GM12891 (cell line): ENCODE measurements at places on chromosomes 6 and 20.

DNA sequence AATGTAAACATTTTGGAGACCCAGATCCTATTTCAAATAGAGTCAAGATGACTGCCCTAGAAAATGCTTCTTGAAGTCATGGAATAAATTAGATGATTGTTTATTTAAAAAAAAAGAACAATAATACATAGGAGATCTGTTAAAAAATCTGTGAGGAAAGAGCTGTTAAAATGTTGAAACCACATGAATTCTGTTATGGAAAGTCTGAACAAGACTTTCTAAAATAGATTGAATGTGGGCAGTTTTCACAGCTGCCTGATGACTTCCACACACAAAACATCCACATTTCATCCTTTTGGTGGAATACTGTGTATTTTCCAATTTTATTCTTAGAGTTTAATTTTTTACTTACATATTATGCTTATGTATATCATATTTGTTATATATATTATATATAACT is 186.1 kb downstream of the LAMA2 start:
- DNase-seq: no peak

DNA sequence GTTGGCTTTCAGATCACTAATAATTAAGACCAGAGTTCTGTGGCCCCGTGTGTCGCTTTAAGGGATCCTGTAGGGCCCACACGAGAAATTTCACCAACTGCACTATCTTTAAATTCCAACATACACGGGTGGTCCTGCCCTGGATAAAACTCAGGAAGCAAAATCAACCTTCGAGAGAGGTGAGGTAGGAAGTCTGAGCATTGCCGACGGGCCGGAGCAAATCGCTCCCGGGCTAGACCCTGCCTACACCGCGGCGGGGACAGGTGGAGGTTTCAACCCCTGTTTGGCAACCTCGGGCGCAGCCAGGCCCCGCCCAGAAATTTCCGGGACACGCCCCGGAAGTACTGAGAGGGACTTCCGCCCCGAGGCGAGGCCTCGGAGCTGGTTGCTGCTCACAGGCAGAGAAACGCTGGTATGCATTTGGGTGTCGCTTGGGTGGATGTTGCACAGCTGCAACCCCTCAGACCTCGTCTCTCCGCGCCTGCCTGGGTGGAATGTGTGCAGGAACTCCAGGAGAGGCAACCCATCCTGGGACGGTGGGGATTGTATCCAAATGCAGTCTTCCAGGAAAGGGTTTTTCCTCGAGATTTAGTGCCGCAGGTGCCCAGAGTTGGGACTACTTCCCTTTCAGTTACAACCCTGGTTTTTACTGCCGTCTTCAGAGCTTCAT is 19.9 kb downstream of the ZKSCAN8 start:
- DNase-seq: peak; percentile 65

DNA sequence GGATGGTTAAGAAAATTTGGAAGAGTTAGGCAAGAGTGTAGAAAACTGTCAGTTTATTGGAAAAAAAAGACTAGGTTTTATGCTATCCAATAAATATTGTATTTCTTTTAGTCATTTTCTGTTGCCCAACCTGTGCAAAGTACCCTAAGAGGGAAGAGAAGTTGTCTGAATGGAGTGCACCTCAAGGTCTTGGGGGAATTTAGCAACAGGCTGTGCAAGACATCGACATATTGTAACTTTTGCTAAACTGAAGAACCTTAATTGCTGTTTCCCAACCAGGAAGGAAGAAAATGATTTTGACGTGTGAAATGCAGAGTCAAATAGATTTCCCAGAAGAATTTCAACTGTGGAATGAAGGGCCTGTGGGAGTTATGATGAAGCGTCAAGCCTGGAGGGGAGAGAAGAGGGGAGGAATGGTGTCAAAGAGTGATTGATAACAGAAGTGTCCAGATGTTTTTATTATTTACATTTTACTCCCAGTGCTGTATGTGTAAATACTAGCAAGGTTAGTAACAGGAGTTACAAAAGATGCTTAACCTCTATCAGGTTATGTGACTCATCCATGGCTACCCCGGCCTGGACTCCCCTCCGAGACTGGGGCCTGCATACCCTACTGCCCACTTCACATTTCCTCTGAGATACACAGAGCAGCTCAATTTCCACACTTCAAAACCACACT is 246.8 kb downstream of the MYLK4 start:
- DNase-seq: no peak

GRCh38 chr6:50851049-50851845 is 32.6 kb downstream of the TFAP2B start:
- no peak for DNase-seq

GRCh38 chr6:108285381-108285780 is 9.5 kb upstream of the AFG1L start:
- DNase-seq: no peak

DNA sequence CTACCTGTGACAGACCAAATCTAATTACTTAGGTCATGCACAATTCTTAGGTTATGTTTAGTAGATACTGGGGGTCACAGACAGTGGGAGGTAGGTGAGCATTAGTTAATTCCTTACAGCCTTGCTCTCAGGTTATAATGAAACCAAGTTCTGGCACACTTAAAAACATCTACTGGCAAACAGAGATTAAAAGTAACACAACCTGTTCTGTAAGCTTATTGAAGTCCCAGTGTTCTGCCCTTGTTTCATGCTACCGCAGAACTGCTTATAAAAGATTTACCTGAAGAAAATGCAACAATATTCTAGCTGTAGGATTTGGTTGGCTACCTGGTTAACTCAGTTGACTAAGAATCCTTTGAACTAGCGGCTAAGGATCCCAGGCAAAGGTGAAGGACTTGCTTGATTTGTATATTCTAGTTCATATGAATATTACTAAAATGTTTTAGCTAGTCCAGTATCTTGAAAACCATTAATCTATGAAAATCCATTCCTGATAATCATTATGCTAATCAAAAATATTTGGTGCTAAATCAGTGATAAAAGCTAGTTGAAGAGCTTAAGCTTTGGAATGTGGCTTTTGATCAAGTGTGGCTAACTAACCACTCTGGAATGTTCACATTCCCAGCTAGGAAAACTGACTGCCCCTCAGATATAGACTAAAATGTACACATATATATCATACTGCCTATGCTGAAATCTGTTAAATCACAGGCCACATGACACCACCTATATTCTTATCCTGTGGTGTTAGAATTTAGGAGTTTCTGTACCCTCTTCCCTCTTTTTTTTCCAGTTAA is 7.2 kb downstream of the PEX3 start:
- DNase-seq: no peak

- DNase-seq: no peak
These were observed 6.6 kb downstream of the NCOA3 start for GRCh38 chr20:47508278-47508677.

DNA sequence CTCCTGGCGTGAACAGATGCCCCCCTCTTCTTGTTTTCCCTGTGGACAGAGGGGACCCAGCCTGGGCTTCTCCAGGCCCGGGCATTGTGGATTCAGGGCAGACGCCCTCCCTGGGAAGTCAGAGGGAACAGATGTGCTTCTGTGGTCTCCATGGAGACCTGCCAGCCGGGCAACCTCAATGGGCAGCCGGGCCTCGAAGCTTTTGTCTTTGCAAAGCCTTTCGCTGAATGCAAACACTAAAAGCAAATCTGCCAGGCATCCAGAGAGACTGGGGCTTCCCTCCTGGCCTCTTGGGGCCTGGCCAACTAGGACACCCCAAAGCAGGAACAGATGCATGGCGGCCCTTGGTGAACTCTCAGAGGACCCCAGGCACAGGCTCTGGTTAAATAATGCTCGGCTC is 370.0 kb upstream of the SULF2 start:
- no peak for DNase-seq

- no peak for DNase-seq
These were observed 182.9 kb upstream of the CST7 start for GRCh38 chr20:24766143-24766527.

- no peak for DNase-seq
These were observed 13.6 kb downstream of the FGD2 start for GRCh38 chr6:37019065-37019450.

DNA sequence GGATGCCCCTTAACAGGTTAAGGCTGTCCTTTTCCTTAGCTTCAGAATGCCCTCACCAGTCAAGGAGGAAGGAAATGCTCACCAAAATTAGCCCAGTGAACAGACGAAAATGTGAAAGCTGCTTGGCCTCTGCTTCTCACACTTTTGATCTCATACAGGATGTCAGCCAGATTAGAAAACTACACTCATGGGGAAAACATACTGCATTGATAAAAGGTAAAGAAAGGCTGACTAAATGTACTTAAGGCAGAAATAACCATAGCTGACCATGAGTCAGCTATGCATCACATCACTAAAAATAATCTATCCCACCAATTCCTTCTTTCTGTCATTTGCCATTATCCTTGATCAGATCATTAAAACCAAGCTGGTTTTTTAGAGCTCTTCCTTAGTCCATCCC is 198.4 kb upstream of the TENT5A start:
- DNase-seq: no peak

GRCh38 chr6:169866668-169867521 is 115.5 kb downstream of the ERMARD start:
- no peak for DNase-seq

- no peak for DNase-seq
These were observed 24.9 kb downstream of the GTPBP2 start for GRCh38 chr6:43604174-43604573.

- DNase-seq: peak; percentile 21
These were observed 1.5 kb downstream of the FAM210B start for GRCh38 chr20:56360133-56360907.

GRCh38 chr20:63823691-63824311 is 7.3 kb downstream of the ZBTB46 start:
- no peak for DNase-seq

DNA sequence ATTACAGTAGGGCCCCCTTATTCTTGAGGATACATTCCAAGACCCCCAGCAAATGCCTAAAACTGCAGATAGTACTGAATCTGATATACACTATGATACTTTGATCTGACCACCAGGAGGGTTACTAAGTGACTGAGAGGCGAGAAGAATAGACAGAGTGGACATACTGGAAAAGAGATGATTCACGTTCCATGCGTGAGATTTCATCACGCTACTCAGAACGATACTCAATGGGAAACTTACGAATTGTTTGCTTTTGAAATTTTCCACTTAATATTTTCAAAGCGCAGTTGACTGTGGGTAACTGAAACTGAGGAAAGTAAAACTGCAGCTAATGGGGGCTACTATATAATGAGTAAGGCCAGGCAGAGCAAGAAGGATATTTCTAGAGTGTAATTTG is 60.8 kb downstream of the STX11 start:
- DNase-seq: no peak

DNA sequence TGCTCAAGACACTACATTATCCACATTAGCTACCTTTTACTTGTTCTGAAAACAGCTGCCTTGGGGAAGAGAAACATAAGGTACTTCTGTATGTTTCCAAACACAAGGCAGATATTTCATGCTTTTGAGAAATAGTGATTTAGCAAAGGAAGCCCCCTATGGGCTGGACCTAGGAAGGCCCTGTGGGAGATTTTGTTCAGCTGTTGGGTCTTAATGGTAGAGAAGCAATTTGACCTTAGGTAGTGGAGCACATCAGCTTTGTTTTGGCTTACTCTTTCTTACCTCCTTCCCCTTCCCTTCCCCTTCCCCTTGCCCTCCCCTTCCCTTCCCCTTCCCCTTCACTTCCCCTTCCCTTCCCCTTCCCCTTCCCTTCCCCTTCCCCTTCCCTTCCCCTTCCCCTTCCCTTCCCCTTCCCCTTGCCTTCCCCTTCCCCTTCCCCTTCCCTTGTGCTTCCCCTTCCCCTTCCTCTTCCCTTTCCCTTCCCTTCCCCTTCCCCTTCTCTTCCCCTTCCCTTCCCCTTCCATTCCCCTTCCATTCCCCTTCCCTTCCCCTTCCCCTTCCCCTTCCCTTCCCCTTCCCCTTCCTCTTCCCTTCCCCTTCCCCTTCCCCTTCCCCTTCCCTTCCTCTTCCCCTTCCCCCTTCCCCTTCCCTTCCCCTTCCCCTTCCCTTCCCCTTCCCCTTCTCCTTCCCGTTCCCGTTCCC is 84.6 kb downstream of the ANKS1A start:
- DNase-seq: no peak

DNA sequence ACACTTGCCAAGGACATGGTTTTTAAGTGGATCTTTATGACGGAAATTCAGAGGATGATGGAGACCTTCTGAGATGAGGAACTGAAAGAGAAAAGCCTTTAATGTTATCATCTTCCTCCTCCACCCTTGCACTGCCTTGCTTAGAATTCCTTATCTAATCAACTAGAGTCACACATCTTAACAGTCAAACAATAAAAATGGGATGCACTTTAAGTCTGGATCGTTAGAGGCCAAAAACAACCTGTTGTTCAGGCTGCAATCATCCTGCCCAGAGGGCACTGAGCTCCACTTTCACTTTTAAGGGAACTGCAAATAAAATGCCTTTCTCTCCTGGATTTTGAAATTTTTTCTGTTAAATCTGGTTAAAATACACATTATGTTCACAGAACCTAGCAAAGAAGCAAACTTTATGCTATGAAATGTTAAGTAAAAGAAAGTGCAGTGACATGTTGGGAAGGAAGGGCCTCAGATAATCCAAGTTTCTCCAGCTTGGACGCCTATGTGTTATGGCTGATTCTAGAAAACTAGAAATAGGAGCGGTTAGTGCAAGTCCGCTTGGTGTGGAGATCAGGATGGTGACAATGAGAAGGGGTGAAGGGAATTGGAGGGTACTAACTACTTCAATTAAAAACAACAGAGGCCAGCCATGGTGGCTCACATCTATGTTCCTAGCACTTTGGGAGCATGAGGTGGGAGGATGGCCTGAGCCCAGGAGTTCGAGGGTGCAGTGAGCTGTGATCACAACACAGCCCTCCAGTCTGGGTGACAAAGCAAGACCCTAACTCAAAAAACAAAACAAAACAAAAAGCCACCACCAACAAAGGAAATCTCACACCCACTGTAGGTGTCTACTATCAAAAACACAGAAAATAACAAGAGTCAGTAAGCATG is 66.4 kb upstream of the KIF13A start:
- DNase-seq: no peak

- DNase-seq: no peak
These were observed 8.8 kb upstream of the NHSL1 start for GRCh38 chr6:138507977-138508675.

DNA sequence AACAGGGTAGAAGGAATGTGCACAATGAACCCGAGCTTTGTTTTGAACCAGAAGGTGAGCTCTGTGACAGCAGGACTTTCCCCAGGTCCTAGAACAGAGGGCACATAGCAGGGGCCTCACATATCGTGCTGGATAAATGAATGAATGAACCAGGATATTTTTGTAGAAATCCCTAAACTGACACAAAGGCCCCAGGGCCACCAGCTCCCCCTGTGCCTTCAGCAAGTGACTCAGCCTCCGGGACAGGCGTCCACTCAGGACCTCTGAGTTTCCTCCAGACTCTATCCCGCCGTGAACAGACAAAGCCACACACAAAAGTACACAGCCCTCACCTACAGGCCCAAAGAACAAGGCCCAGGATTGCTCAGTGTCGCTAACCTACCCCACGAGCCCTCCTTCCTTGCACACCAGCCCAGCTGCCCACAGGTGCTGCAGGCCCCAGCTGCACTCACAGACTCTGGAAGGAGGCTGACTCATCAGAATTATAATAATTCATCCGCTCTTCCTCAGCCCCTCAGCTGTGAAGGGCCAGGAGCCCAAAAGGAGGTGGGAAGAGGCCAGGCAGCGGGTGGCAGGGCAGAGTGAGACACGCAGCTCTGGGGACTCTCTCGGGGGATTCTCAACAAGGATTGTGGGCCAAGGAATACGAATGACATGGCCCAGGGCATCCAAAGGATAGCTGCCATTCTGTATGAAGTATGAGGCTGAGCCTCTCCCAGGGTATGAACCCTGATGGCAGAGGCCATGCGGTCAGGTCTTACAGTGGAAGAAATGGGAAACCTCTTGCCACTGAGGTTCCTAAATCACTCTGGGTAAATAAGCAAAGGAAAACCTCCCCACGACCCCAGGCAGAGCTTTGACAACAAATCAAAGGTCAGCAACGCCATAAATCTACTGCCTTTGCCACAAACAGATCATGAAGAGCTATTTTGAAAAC is 40.9 kb downstream of the SUMO4 start:
- DNase-seq: no peak
